ENCODE measurements at places on chromosomes 7 and 10.
A peak's percentile ranks its signal among the peaks of the same experiment; 100 is the strongest.

GRCh38 chr10:70221030-70221429 is 12.2 kb downstream of the PPA1 start:
- DNase-seq, result no peak

DNA sequence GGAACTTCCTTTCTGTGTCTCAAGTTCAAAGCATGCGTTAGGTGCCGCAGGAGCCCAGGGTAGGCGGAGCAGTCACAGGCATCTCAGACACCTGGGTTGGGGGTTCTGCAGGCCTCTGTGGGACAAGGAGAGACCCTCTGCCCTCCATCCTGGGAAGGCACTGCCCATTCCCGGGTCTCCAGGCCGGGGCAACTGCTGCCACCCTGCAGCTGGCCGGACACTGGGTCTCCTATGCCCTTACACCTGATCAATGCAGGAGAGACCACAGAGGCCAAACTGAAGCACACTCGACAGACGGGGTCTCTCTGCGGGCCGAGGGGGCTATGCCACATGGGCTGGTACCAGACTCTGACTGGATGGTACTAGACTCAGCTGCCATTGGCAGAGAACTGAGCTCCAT is 36.9 kb downstream of the YKT6 start:
- no peak for DNase-seq

DNA sequence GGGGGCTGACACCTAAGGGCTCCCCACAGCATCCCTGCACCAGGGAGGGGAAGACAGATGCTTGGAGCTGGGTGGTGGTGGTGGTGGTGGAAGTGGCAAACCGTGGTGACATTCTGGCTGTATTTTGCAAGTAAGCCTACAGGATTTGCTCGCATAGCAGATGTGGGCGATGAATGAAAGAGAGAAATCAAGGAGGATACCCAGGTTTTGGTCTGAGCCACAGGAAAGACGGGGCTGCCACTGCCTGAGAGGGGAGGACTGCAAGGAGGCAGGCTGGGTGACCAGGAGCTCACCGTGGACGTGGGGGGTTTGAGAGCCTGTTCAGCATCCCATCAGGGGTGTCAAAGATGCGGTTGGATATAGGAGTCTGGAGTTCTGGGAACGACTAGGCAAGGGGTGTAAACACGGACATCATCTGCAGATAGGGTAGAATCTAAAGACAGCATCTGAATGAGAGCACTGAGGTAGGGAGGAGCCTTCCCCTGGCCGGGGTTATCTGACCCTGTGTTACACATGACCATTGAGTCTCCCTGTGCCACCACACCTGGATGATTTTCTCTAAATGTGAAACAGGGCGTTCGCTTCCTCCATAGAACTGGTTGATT is 49.7 kb downstream of the TSPAN15 start:
- no peak for DNase-seq

DNA sequence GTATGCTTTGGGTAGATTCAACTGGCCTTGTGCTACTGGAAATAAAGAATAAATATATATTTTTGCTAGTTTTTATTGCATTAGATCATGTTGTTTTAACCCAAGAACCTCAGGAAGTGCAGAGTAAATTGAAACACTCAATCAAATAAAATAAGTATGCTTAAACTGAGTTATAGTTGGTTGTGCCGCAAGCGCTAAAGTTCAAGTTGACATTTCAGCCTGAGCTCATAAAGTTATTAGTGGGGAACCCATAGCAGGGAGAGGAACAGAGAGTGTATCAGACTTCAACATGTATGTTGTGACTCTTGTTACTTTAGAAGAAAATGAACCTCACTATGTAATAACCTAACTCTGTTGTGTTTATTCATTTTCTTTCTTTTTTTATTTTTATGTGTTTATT is 25.2 kb upstream of the BAMBI start:
- no peak for DNase-seq

- no peak for DNase-seq
Measured at GRCh38 chr7:32515890-32516550, 20.7 kb downstream of the AVL9 start.

DNA sequence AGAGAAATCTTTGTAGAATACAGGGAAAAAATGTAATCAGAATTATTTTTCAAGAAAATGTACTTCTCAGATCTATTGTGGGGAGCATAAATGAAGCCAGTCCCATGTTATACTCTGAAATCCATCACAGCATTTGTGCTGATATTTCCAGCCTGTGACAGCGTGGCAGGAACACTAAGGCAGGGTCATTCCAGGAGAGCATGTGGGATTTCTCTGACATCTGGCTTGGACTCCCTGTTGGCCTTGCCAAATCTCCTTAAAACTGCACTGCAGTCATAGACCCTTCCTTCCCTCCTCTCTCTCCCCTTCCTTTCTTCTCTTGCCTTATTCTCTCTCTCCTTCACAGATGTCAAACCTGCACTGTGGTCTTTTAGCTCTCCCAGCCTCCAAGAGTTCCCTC is 6.5 kb upstream of the TSPAN13 start:
- no peak for DNase-seq

DNA sequence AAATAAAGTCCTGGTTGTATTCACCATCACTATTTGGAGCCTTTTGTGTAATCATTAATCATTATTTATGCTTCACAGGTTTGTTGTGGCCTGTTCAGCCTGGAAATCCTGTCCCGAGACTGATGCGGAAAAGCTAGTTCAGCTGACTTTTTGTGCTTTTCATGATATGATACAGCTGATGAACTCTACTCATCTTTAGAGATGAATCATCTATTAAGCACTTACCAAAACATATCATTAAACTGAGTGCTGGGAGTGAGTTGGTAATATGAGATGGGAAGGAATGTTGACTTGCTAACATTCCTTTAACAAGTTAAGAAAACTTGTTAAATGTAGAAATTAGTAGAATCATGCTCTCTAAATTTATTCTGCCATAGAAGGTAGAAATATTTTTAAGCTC is 53.0 kb downstream of the CROT start:
- no peak for DNase-seq

GRCh38 chr10:101560298-101561067 is 27.6 kb downstream of the POLL start:
- DNase-seq, result no peak

DNA sequence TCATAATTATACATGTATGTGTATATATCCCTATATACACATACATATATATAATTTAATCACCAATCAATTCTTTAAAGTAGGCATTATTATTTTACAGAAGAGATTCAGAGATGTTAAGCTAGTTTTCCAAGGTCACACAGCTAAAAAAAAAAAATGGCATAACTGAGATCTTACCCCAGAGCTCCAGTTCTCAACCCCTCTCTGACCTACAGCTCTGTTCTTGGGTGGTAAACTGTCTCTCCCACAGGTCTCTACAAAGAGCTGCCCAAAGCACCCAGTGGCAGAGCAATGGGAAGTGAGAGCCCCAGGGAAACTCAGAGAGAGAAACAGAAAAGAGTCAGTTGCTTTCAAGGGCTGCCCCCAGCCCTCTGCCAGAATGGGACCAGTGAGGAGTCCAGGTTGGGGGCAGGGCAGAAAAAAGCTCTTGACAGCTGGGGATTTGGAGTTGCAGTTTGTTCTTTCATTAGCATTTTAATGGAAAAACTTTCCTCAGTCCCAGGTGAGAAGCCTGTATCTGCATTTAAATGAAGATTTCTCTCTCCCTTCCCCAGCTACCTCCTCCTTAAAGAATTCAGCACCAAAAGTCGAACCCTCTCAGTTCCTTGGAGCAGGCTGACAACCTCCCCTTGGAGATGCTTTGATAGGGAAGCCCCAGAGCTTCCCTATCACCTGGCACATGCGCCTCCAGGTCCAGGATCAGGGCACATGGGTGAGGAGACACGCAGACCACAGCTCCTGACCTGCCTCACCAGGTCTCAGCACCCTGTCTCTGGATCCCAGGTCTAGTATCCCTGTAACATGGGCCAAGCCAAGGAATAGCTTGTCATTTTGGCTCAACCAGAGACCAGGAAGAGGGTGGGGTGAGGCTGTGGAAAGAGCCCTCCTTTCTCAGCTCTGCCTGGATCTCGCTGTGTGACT is 388.1 kb downstream of the PLXNA4 start:
- DNase-seq, result no peak

DNA sequence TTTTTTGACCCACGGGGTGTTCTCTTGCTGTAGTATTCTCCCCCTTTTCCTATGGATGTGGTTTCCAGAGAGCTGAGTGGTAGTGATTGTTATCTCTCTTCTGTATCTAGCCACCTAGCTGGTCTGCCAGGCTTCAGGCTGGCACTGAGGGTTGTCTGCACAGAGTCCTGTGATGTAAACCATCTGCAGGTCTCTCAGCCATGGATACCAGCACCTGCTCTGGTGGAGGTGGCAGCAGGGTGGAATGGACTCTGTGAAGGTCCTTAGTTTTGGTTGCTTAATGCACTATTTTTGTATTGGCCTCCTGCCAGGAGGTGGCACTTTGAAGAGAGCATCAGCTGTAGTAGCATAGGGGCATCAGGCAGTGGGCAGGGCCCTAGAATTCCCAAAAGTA is 851 bp downstream of the HYAL4 start:
- DNase-seq, result no peak

GRCh38 chr7:15279640-15280039 is 282.2 kb downstream of the AGMO start:
- no peak for DNase-seq

DNA sequence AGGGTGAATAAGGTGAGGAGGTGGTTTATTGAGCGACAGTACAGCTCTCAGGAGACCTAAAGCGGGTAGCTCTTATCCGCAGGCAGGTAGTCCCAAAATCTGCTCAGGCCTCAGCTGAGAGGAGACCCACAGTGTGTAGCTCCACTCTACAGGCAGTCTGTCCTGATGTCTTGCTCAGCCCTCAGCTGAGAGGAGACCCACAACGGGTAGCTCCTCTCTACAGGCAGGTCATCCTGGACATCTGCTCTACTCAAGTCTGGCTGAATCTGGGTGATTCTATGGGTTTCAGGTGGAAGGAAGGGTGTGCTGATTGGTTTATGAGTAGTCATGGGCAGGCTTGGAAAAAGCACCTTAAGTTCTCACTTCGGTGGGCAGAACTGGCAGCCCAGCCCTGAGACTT is 55.6 kb upstream of the ABCB5 start:
- DNase-seq, result no peak

GRCh38 chr10:109922358-109922975 is 844 bp downstream of the XPNPEP1 start:
- no peak for DNase-seq

DNA sequence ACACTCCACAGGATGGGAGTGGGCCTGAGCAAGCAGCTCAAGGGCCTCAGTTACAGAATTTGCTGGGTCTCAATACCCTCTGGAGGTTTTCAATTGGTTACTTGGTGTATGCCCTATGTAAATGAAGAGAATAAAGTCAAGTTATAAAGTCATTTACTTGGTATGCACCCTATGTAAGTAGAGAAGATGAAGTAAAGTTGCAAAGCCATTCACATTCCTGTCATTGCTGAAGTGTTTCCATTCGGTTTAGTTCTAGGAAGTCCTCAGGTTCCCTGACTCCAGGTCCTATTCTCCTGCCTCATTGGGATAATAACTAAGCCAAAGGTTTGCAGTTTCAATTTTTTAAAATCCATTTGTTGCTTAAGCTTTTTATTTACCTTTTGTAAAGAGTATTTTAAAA is 272.6 kb upstream of the NPSR1 start:
- no peak for DNase-seq

- no peak for DNase-seq
Measured at GRCh38 chr7:35550831-35551230, 144.1 kb downstream of the HERPUD2 start.

- DNase-seq, result no peak
Measured at GRCh38 chr10:93601146-93601773, at the start of gene RBP4. Gene RBP4 (minus strand): TSS chr10:93601235. CDS start chr10:93601028, 207 bp downstream.

DNA sequence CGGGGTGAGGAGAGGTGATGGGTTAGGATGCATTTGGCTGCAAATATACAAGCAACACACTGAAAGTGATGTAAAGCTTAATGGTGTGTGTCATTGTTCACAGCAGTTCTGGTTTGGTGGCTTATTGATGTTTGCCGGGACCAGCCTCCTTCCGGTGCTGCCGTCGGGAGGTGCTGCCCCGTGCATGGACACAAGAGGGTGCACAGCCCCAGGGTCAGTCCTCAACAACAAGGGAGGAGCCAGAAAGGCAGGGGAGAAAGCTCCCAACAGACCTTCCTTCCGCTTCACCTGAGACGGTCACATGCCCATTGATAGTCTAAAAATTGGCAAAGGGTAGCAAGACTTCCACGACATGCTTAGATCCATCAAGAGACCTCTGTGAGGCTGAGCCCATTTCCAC is 9.5 kb downstream of the RNF32 start:
- no peak for DNase-seq

DNA sequence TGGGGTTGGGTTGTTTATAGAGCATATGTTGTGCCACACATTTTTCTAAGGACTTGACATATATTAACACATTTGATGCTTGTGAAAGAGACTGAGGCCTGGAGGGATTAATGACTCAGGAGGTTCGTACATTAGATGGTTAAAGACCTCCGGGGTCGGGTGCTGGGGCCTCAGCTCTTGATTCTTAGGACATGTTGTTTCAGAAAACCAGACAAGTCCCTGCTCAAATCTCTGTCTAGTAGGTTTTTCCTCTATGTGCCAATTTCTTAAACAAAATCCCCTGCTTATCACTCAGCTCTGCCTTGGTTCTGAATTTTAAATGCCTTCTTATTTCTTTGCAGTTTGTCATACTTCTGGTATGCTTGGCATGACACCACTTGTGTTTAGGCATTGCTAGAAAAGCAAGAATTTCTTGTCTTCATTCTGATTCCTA is 5.8 kb downstream of the UPP1 start:
- no peak for DNase-seq

DNA sequence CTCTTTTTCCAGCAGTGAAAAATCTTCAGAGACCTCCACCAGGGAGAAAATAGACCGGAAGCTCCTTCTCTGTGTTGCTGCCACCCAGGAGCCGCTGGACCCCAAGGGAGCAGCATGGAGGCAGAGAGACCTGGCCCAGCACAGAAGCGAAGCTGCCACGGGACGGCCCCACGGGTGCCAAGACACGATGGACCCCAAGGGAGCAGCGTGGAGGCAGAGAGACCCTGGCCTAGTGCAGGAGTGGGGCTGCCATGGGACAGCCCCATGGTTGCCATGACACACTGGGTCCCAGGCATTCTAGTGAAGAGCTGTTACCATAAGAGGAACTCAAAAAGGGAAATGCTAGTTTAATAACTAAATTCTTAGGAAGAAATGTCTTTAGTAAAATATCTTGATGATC is 186.3 kb downstream of the PTPRN2 start:
- DNase-seq, result no peak

GRCh38 chr10:31730776-31731175 is 197.9 kb downstream of the ARHGAP12 start:
- no peak for DNase-seq

GRCh38 chr7:70325509-70326101 is 727.3 kb downstream of the AUTS2 start:
- peak; percentile 28 for DNase-seq
